ENCODE measurements at places on chromosomes 4 and X.

DNA sequence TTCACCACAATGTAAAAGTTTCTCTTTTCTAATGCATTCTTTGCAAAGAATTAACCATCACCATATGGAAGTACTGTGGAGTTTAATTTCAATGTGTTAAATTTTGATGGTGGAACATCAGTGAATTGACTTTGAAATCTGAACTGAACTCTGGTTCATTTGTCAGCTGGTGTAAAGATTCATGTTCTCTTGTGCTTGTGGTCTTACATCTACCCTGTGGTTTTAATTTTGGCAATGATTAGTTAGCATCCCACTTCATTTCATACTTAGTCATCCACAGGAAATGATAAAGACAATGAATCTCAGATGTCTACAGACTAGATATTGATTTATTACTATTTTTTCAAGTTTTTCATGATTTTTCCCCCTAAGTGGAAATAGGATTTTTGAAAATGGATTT is 77.8 kb downstream of the GRID2 start:
- no peak for DNase-seq

- DNase-seq, result no peak
These were observed 175.1 kb downstream of the PARM1 start for GRCh38 chr4:75107755-75108612.

- DNase-seq, result no peak
These were observed 23.2 kb upstream of the SMIM20 start for GRCh38 chr4:25890571-25891485.

GRCh38 chr4:40316782-40317635 is 18.1 kb upstream of the CHRNA9 start:
- no peak for DNase-seq

GRCh38 chr4:168071304-168071703 is 21.0 kb upstream of the ANXA10 start:
- no peak for DNase-seq

GRCh38 chr4:136706942-136707341 is 825.4 kb downstream of the PCDH18 start:
- no peak for DNase-seq

DNA sequence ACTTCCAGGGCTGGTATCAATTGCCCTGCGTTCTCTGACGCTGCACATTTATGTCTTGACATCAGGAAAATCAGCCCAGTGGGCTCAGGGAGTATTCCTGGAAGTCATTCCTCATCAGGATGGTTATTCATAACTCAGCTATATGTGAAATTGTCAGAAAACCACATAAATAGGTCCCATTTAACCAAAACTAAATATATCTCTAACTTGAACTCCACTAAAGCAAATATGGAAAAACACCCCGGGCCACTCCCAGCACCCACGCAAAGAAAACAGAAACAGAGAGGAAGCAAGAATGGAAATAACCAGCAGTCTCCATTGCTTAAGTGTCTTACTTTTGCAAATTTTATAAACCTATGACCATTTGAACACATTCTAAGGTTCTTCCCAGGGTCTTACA is 112.0 kb downstream of the IRF2 start:
- DNase-seq, result no peak

GRCh38 chr4:48949518-48950219 is 36.4 kb upstream of the CWH43 start:
- DNase-seq, result no peak

DNA sequence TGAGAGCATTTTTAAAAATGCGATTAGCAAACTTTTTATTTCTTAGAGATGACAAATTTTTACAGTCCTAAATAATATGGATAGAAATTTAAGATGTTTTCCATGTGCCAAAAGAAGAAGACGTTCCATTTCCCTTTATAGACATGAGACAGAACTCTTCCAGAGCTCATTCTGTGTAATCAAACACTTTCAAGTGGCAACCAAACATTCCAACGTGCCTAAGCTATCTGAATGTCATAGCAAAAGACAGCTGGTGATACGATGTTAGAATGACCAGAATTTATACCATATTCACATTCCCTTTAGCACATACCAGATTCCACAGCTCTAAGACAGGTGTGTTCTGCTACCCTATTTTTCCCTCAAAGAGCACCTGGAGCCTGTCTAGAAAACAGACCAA is 133.2 kb downstream of the ENOX2 start:
- DNase-seq, result no peak

DNA sequence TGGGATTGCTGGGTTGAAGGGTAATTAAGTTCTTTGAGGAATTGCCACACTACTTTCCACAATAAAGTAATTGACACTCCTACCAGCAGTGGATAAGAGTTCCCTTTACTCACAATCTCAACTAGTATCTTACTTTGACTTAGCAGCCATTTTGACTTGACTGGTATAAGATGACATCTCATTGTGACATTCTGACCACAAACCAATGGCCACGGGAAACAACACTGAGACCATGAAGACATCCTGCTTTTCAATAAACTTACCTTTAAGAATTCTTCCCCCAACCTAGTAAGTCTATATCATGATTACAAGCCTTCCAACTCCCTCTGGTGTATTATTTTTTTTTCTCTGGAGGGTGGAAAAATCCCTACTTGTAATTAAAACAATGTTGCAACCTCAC is 66.9 kb upstream of the WDR1 start:
- DNase-seq, result no peak

- no peak for DNase-seq
These were observed 24.8 kb upstream of the ACSL1 start for GRCh38 chr4:184850431-184851199.

DNA sequence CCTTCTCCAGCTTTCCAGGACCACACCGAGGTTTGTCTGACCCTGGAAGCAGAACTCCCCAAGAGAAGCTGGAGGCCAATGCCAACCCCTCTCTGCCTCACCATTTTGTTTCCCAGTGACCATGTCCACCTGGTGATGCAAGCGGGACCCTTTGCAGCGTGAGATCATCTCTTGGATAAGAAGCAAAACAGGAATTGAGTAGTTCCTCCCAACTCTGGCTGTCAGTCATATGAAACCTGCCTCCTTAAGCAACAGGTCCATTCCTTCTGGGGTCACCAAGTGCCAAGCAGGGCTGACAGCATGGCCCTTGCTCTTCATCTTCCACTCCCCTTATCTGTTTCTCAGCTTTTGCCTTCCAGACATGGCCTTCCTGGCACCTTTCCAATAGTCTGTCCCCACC is 41.3 kb upstream of the MTM1 start:
- DNase-seq, result no peak

DNA sequence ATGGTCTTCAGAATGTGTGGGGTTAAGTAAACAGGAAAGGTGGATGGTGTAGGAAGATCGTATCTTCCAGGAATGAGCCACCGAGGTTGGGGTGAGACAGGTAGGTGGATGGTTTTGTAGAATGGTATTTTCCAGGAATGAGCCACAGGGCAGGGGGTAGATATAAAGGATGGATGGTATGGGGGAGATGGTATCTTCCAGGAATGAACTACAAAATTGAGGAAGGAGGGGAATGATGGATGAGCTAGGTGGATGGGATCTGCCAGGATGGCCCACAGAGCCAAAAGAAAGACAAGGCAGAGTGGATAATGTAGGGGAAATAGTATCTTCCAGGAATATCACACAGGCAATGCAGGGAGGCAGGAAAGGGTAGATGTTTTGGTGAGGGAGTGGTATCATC is 60.0 kb downstream of the MAOA start:
- no peak for DNase-seq

DNA sequence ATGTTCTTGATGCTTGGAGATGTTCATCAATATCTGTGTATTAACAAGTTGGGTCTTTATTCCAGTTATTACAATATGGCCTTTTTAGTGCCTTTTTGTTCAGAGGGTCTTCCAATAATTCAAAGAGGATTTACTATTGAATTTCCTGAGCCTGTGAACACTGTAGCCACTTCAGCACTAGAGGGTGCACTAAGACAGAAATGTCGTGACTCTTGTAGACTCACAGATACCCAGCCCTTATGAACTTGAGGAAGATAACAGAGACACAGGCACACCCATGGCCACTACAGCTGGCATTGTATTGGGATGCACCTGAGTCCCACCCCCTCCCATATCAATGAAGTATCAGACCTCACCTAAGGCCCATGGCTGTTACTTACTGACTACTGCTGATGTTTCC is 54.4 kb upstream of the ACTRT1 start:
- DNase-seq, result no peak

- DNase-seq, result no peak
These were observed 139.9 kb upstream of the USP9X start for GRCh38 chrX:40945361-40945713.

GRCh38 chr4:67886281-67886680 is 2.5 kb upstream of the TMPRSS11D start:
- no peak for DNase-seq

- DNase-seq, result no peak
These were observed 194.3 kb downstream of the ARHGAP24 start for GRCh38 chr4:85669204-85669603.

GRCh38 chr4:136443006-136443405 is 1089.3 kb downstream of the PCDH18 start:
- no peak for DNase-seq

GRCh38 chr4:178894126-178894525 is 1451.9 kb upstream of the AGA start:
- no peak for DNase-seq

DNA sequence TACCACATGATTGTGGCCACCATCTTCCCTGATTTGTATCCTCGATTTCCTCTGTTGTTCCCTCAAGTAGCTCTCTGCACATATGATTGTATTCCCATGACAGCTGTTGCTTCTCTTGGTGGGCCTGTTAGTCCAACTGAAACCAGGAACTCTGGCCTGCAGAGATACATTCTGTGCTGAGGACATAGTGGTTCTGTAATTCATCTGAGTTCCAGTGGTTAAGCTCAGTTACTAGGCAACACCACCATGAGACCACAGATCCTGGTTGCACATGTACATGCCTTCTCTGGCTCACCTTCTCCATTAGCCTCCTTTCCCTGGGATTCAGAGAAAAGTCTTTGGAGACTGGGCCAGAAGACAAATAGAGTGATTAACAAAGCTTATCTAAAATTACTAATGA is 172.1 kb upstream of the SLC7A11 start:
- DNase-seq, result no peak

DNA sequence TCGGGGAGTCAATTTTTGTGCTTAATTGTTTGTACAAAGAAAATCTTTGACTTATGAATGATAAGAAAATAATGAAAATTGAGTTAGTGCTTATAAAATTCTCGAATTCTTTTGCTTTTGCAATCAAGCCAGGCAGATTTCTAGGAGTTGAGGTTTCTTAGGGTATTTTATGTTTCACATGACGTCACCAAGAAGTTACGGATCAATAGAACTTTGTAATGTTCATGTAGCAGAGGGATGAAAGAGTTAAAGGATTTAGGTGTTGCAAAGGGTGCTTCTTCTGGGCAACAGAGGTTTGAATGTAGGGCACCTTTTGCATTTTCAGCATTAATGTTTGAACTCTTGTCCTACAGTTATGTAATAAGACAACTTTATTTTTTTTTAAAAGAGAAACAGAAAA is 19.4 kb downstream of the GBA3 start:
- no peak for DNase-seq

- DNase-seq, result no peak
These were observed 28.9 kb downstream of the OFD1 start for GRCh38 chrX:13763489-13763888.
